Effector memory CD8-positive, alpha-beta T cell (primary cell): ENCODE measurements at places on chromosomes 6 and 20.

GRCh38 chr20:35975576-35976373 lies 7.4 kb downstream of the CNBD2 start:
- no peak for DNase-seq

DNA sequence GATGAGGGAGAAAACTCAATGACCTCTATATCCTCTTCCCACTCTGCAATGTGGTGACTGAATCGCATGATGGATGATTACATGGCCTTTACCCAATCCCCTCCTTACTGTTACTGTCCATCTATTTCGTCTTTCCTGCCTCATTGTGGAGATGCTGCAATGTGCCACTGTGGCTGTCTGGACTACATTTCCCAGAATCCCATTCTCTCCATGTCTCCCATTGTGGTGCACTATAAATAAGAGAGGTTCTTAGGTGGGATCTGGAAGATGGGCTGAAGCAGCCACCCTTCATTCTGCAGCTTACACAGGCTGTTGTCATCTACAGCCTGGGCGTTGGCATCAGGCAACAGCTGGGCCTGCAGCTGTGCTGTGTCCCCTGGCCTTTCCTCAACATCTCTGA lies 233.6 kb downstream of the PRKN start:
- no peak for DNase-seq

GRCh38 chr6:33279971-33280511 lies 3.1 kb downstream of the B3GALT4 start:
- no peak for DNase-seq

DNA sequence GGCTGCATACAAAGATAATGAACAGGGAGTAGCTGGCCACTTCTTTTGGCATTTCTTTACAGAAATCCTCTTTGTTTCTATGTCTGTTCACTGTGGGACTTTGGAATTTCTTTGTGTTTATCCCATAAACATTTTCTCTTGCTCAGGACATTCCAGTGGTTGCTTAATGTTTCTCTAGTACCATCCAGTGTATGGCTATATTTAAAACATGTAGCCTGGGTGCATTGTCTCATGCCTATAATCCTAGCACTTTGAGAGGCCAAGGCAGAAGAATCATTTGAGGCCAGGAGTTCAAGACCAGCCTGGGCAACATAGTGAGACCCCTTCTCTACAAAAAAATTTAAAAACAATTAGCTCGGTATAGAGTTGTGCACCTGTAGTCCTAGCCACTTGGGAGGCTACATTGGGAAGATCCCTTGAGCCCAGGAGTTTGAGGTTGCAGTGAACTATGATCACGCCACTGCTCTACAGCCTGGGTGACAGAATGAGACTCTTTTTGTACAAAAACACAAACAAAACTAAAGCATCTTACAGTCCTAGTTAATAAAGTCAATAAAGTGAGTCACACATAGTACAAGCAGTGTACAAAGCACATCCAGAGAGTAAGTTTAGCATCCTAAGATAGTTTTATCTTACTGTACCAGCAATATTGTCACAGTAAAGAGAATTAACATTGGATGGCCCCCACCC lies 63.3 kb downstream of the ZFAND3 start:
- no peak for DNase-seq

DNA sequence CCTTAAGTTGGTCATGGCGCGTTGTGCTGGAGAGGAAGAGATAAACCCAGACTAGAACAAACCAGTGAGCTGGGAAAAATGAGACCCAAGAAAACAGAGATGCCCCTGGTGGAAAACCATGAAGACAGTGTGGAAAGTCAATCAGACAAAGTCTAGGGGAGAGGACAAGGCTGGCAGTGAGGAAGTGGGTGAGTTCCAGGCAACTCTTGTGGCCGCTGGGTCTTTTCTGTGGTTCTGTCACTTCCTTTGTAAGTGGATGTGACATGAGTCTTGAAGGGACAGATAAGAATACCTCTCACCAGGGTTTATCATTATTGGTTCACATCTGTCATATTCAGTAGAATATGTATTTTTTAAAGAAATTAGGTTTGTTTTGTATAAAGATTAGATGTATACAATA lies 738.4 kb downstream of the DHX35 start:
- DNase-seq = no peak

DNA sequence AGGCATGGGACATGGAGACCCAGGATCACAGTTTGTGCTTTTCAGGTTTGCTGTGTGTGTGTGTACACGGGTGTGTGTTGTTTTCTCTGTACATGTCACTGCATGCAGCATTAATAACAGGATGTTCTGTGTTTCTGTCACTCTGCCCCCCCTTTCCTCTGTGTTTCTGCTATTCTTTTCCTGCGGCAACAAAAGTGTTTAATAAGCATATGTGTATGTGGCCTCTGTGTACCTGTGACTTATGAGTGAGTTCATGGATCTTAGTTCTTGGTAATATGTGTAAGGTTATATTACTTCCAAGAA lies 9.8 kb downstream of the SYNGAP1 start:
- no peak for DNase-seq

GRCh38 chr6:43843097-43843645 lies 73.2 kb downstream of the VEGFA start:
- DNase-seq = no peak

- no peak for DNase-seq
Observed at GRCh38 chr20:53101992-53102760, 130.0 kb downstream of the TSHZ2 start.

GRCh38 chr20:53657732-53658131 lies 64.1 kb upstream of the ZNF217 start:
- no peak for DNase-seq

GRCh38 chr6:114081730-114082129 lies 110.8 kb upstream of the HDAC2 start:
- no peak for DNase-seq

- DNase-seq = no peak
Observed at GRCh38 chr20:2753461-2754040, 46.9 kb downstream of the CPXM1 start.

GRCh38 chr6:106631346-106631745 lies 2.0 kb downstream of the QRSL1 start:
- no peak for DNase-seq

GRCh38 chr20:58585753-58586540 lies 65.1 kb upstream of the STX16 start:
- no peak for DNase-seq

GRCh38 chr6:17393892-17394631 lies 667 bp downstream of the CAP2 start:
- no peak for DNase-seq
